ENCODE measurements at places on chromosomes 2 and 18.

DNA sequence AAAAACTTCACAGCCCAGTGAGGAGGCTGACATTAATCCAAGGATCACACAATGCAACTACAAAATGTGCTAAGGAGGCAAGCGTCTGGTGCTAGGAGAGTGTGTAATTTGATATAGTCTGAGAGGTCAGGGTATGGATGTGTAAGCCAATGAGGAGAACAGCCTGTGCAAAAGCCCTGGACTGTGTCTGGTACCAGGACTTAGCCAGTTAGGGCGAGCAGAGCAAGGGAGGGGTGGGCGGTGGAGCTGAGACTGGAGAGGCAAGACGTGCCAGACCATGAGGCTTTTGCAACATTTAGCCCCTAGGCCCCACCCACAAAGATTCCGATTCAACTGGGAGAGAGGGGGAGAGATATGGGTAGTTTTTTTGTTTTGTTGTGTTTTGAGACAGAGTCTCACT is 33.5 kb upstream of the SPRED2 start:
- no peak overlapping the region for H3K4me3 ChIP-seq
- H3K27ac ChIP-seq: no peak overlapping the region
- DNase-seq: no peak
- no peaks in the 10 kb centered on the region for H3K4me1 ChIP-seq
- H3K36me3 ChIP-seq: no peaks in the 10 kb centered on the region

- H3K4me1 ChIP-seq: peaks cover 2% of the 10 kb centered on the region
- no peak overlapping the region for H3K4me3 ChIP-seq
- H3K36me3 ChIP-seq: no peaks in the 10 kb centered on the region
- no peak overlapping the region for H3K27ac ChIP-seq
- DNase-seq: no peak
These were observed 585 bp downstream of the ABCA12 start for GRCh38 chr2:215137741-215138340.

DNA sequence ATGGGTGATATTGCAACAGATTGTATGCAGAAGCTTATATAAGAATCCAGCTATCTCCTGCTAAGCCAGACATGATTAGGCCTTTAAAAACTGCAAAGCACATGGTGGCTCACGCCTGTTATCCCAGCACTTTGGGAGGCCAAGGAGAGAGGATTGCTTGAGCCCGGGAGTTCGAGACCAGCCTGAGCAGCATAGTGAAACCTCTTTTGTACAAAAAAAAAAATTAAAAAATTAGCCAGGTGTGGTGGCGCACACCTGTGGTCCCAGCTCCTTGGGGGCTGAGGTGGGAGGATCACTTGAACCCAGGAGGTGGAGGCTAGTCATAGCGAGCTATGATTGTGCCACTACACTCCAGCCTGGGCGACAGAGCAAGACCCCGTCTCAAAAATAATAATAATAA is 204.6 kb downstream of the TNS1 start:
- no peak overlapping the region for H3K27ac ChIP-seq
- H3K4me1 ChIP-seq: peaks cover 2% of the 10 kb centered on the region
- no peaks in the 10 kb centered on the region for H3K36me3 ChIP-seq

GRCh38 chr2:7034303-7034702 is 117.1 kb downstream of the RNF144A start:
- H3K27me3 ChIP-seq: no peaks in the 10 kb centered on the region
- H3K4me3 ChIP-seq: no peak overlapping the region
- H3K36me3 ChIP-seq: peaks cover 52% of the 10 kb centered on the region

- H3K36me3 ChIP-seq: peaks cover 7% of the 10 kb centered on the region
- no peaks in the 10 kb centered on the region for H3K27me3 ChIP-seq
- H3K4me3 ChIP-seq: peak overlapping the region; percentile 42
- no peak for DNase-seq
- H3K27ac ChIP-seq: peak overlapping the region; percentile 66
These were observed 61.6 kb upstream of the ACYP2 start for GRCh38 chr2:54053830-54054229.
